Stimulated activated CD8-positive, alpha-beta memory T cell treated with anti-CD3 and anti-CD28 coated beads, Interleukin-4, amount 100 ng/mL, for 4 hours (primary cell): ENCODE measurements at places on chromosomes 12 and 14.

DNA sequence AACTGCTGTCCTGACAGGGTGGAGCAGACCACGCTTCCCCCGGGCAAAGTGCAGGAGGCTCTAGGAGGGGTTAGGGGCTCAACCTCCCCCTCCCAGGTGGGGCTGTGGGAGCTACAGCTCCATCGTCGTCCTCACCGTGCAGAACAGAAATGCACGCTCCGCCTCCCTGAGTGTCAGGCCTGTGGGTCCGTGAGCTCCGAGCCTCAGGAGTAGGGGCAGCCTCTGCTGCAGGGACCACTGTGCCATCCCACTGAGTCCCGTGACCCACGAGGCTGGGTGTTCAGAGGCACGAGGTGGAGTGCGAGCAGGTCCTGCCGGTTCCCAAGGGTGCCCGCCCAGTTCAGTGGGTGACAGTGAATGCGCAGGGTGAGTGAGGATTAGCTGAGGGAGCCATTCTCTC, 48.6 kb downstream of the CACNA1C start:
- DNase-seq: no peak

- no peak for DNase-seq
Observed at GRCh38 chr12:127126260-127126628, 1140.7 kb upstream of the TMEM132C start.

GRCh38 chr12:26622601-26623000, 210.4 kb downstream of the ITPR2 start:
- DNase-seq: no peak

- DNase-seq: no peak
Observed at GRCh38 chr12:69479675-69480074, 9.5 kb downstream of the FRS2 start.

- DNase-seq: no peak
Observed at GRCh38 chr12:103102225-103102744, 144.8 kb downstream of the ASCL1 start.
